ENCODE measurements at places on chromosomes 12 and 14.

GRCh38 chr12:99670635-99671034 is 23.1 kb downstream of the GARIN6 start:
- DNase-seq = no peak

GRCh38 chr14:92633724-92634123 is 114.7 kb downstream of the LGMN start:
- DNase-seq = no peak

DNA sequence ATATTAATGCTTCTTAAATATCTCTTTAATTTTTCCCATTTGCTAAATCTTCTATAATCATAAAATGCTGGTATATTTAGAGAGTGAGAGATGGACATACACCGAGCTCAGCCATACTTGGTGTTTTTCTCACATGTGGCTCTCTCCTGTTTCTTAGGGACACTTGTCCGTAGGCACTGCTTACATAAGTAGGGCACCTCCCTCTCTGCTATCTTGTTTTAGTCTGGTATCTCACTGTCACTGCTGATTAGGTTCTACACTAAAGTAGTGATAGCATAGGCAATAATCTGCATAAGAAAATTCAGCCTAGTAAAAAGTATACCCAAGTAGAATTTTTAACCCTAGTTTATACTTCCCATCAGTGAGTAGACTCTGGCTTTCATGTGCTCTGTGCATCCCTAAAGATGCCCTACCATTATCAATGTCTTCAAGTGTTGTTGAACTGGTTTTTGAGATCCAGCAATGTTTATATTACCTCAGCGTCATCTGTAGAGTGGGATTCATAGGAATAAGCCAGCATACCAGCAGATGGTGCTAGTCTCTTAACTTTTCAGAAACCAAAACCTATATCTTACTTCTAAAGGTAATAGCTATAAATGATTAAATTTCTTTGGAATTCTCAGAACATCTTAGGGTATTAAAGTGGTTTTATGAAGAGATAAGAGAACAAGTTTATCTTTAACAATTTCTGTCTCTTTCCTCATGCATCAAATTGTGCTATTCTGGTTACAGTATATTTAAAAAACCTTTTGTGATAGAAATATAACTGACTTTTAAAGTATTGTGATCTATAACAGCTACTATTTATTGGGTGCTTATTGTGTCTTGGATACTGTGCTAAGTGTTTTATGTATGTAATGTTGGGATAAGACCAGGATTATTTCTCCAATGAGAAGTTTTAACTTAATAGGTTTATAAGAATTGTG is 32.9 kb downstream of the ARID2 start:
- no peak for DNase-seq

DNA sequence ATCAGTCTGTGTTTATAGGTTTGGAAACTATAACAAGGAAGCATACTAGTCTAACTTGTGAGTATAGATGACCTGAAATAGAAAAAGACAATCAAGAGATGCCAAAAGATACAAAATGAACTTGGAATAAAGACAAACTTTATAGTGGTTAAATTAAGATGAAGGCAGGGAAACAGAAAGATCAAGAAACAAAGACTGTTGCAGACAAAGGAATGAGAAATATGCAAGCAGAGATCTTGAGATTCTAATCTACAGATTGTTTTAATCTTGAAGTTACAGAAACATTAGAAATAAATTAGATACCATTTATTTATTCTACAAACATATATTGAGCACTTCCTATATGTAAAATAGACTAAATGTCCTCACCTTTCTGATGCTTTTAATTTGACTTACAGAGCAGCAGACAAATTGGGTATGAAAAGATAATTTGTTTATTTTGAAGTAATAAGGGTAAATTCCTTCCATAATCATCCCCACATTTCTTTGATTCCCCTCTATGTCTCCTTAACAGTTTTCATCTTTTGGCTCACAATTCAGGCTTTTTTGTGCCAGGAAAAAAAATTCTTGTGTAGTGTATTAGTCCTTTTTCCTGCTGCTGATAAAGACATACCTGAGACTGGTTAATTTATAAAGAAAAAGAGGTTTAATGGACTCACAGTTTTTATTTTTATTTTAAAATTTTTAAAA is 134.4 kb downstream of the KITLG start:
- no peak for DNase-seq

GRCh38 chr14:94388384-94389103 is at the start of gene SERPINA1:
TSS of gene SERPINA1 (minus strand) at chr14:94388602. CDS start at chr14:94383237, 5,365 bp downstream.
- no peak for DNase-seq

DNA sequence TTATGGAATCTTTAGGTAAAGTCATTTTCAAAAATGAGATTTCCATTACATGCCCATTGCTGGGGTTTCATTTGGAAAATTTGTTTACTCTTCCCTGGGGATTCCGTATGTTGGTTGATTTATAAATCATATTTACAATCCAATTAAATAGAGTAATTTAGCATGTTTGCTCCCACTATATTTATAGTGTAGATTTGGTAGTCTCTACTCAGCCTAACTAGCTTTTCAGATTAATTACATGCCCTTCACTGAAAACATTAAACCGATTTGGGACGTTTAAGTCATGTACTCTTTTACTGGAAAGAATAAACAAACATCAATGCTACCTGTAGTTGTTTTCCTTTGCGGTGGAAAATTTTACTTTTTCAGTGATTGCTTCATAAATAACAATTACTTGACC is 10.4 kb downstream of the PAX9 start:
- DNase-seq = no peak

GRCh38 chr14:86299994-86300393 is 770.0 kb downstream of the FLRT2 start:
- DNase-seq = no peak

- no peak for DNase-seq
Observed at GRCh38 chr12:46266869-46267574, 1.8 kb downstream of the SLC38A1 start.

GRCh38 chr12:104596898-104597843 is 140.4 kb downstream of the CHST11 start:
- DNase-seq = no peak

- DNase-seq = no peak
Observed at GRCh38 chr12:45685680-45686079, 43.8 kb upstream of the ARID2 start.

- DNase-seq = no peak
Observed at GRCh38 chr12:104656383-104656782, 199.6 kb downstream of the CHST11 start.

DNA sequence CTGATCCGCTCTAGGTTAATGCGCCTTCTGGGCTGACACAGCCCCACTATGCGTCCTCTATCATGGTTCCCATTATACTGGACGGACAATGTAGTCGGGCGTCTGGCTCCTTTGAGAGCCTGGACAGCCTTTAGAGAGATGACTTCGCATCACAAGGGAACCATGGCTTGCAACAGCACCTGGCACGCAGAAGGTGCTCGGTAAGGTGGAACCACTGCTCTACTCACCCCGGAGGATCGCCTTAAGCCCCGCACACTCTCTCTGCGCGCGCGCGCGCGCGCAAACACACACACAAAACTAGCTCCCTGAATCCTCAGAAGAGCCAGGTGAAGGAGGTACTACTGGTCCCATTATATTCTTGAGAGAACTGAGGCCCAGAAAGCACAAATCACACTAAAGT is 7.1 kb downstream of the MAP3K12 start:
- no peak for DNase-seq
